SK-N-SH (cell line): ENCODE measurements at places on chromosomes 1 and 21.

GRCh38 chr21:34971656-34972055 lies 77.4 kb downstream of the RUNX1 start:
- DNase-seq: no peak

- no peak for DNase-seq
These were observed 403.0 kb downstream of the SRGAP2C start for GRCh38 chr1:121587777-121588176.

GRCh38 chr1:8870616-8871538 lies 7.6 kb downstream of the ENO1 start:
- DNase-seq: no peak

GRCh38 chr1:40078512-40079333 lies 18.3 kb downstream of the PPT1 start:
- peak; percentile 70 for DNase-seq

- no peak for DNase-seq
These were observed 38.0 kb upstream of the ANGPTL7 start for GRCh38 chr1:11151114-11151513.

- peak; percentile 59 for DNase-seq
These were observed 18.4 kb downstream of the H6PD start for GRCh38 chr1:9253004-9253403.

DNA sequence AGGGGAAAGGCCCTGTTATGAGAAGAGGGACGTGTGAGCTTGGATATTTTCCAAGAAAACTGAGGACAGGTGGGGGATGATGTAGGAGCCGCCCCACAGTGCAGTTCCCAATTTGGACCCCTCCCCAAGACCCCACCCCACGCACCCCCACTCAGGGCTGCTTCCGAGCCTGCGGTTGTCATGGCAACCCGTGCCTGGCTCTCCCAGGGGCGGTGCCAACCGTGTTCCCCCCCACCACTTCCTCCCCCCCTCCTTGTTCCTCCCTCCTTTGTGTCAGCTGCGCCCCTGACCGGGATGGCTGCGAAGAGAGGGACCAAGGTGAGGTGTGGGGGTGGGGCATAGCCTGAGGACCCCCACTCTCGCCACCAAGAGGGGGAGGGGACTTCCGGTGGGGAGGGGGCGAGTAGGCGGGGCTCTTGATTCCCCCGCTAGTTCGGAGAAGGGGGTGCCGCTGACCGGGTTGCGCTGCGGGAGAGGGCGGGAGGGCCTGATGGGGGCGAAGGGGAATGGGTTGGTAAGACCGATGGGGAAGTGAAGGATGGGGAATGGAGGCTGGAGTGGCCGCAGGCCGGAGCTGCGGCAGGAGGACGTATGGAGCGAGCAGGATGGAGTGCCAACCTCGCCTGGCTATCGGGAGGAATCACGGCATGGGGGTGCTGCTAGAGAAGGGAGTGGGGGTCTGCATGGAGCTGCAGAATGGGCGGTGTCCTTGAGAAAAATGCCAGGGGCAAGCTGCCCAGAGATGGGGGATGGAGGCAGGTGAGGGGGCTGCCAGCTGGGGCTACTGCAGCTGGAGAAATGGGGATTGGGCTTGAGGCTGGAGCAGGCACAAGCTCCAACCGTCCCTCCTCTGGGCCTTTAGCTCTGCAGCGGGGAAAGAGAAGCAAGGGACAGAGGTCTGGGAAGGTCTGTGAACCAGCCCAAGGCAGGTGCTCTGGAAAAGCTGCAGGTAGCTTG lies 953 bp downstream of the TRIM46 start:
- peak; percentile 90 for DNase-seq

- no peak for DNase-seq
These were observed 13.3 kb downstream of the PMF1 start for GRCh38 chr1:156226116-156226538.

DNA sequence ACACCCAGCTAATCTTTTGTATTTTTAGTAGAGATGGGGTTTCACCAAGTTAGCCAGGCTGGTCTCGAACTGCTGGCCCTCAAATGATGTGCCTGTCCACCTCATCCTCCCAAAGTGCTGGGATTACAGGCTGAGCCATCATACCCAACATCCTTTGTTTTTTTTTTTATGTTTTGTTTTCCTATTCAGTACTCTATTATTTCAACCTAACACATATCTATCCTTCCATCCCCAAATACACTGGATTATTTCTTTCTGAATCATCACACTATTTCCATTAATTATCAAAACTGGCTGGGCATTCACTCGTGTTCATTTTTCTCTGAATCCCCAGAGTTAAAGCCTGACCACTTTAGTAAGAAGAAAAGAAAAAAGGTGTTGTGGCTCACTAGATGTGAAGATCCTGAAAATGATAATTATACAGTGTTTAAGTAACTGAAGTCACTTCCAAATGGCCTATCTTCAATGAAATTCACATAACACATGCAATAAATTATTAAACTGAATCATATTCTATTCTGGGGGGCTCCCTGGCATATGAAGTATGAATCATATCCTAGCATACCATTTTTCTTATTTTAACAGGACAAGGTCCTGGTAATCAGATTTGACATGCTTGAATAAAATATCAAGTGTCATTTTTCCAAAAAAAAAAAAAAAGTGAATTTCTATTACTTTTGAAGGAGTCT lies 1754.2 kb downstream of the BRINP3 start:
- no peak for DNase-seq

DNA sequence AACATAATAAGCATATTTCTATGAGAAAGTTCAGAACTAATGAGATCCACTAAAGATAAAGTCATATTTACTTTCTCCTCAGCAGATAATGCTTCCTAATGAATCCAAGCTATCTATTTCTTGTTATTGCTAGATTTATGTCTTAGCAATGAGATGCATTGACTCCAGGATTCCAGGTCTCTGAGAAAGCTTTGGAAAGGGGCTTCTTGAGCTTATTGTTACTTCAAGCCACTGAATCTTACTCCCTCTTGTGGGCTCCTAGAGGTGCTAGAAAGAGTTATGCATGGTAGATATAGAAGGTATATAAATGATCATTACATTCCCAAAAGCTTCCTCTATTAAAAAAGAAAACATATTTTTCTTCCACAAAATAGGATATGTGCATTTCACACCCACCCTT lies 246.4 kb upstream of the ADAMTS5 start:
- DNase-seq: no peak

- DNase-seq: peak; percentile 36
These were observed 69.7 kb upstream of the USP24 start for GRCh38 chr1:55284856-55285255.

- DNase-seq: no peak
These were observed 388.0 kb downstream of the PLPP3 start for GRCh38 chr1:56191369-56191768.

DNA sequence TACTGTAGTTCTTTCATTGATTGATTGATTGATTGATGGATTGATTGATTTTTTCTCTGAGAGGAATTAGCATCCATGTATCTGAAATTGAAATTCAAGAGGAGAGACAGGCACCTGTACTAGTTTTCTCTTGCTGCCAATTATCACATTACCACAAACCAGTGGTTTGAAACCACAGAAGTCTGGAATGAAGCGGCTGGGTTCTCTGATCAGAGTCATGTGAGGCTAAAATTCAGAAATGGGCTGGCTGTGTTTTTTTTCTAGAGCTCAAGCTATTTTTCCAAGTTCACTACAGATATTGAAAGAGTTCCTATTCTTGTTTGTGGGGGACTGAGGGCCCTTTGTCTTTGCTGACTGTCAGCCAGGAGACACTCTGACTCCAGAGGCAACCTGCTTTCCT lies 10.0 kb downstream of the NBPF3 start:
- DNase-seq: no peak

DNA sequence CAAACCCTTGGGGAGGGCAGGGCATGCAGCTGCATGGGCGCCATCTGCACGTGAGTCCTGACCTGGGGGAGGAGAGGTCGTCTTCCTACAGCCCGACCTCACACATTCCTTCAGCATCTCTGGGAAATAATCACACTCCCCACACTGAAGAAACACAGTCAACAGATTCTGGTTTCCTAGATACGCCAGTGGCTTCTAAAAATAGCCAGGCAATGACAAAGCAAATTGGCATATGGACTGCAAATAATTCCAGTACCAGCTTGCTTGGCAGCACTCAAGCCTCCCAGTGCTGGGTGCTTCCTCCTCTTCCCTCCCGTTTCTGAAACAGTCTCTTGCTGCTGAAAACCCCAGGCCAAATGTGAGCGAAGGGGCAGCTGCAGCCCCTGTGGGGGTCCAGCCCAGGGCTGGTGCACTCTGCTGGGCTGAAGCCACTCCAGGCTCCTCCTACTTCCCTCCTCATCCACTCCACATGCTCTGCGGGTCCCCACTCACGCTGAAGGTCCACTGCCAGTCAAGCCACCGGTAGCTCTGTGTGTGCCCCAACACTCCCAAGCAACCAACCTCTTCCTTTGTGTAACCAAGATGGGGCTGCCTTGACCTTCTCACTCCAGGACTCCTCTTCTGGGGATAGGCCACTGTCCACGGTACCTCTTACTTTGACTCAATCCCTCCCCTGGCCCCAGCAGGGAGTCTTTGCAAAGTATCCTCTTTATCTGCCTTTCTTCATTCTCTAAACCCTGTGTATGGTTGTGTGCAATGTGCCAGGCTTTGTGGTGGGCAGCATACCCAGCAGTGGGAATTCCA lies 69.0 kb downstream of the KCND3 start:
- no peak for DNase-seq

- DNase-seq: no peak
These were observed 25.7 kb upstream of the ABCG1 start for GRCh38 chr21:42193131-42193671.

GRCh38 chr1:226820941-226821718 lies 49.3 kb upstream of the PSEN2 start:
- peak; percentile 19 for DNase-seq

DNA sequence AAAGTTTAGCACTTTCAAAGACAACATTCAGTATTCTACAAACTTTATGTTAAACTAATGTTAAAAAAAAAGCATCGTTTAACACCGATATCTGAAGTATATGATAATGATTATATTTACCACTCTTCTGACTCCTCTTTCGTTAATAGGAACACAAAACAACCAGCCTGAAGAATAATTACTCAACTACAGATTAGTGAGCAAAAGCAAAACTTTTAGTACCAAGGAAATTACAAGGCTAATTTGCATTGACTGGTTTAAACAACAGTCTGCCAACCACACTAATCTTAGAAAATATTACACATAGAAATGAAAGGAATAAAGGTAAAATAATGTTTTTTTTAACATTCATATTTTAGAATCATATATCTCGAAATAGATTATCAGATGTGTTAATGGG lies 500.7 kb downstream of the LMO4 start:
- DNase-seq: no peak

- DNase-seq: peak; percentile 74
These were observed 45.3 kb upstream of the CTBS start for GRCh38 chr1:84619383-84620102.

- no peak for DNase-seq
These were observed 14.0 kb upstream of the NCF2 start for GRCh38 chr1:183604038-183604808.

DNA sequence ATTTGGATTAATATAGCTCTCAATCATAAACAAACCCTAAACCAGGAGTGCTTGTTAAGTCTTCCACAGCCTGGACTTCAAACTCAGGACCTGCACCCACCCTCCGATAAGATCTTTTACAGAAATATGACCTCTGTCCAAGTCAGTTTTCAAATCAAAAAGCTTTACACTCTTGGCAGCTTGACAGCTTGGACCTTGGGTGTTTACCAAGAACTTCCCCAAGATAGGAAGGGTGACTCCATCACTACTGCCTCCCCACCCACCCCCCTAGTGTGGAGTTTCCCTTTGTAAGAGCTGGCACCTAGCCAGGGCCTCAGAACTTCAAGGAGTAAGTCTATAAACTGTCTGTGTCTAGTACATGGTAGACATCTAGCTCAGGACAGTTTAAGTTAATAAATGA lies 9.6 kb downstream of the BCAR3 start:
- DNase-seq: no peak

DNA sequence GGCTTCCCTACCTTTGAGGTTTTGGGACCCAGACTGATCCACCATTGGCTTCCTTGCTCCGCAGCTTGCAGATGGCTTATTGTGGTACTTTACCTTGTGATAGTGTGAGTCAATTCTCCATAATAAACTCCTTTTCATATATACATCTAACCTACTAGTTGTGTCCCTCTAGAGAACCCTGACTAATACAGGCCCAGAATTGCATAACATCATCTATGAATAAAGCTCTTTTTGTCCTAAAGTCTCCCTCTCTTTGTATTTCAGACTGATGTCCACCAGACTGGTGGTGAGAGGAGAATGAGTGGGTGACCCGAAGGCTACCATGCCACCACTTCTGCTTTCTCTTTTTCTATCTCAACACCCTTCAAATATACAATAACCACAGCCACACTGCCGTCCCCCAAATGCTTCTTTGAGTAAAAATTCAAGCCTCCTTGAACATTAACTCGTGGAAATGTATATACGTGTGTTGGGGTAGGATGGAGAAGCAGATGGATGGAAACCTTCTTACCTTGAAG lies 265.7 kb downstream of the PTBP2 start:
- no peak for DNase-seq

- no peak for DNase-seq
These were observed 72.8 kb downstream of the CAMK2N1 start for GRCh38 chr1:20413136-20413775.

DNA sequence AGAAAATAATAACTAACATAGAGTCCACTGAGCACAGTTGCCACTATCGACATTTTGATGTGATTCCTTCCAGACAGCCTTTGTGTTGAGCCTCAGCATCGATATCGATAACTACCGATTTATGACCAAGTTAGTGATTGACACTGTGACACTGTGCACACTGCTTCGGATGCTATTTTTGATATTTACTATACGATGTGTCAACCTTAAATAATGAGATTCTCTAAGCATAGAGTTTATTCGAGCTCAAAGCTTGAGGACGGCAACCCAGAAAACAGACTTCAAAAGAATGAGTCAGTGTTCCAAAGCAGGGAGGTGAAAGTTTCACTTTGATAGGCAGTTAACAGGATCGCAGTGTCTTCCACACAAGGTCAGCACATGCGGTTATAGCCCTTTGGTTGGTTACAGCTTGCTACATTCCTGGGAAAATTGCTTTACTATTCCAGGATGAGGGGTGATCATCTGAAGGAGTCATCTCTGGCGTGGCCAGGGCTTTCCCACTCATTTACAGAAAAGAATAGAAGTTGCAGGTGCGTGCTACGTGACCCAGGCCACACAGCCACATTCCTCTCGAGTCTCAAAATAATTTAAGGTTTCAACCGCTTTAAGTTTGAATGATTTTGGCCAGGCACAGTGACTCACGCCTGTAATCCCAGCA lies 53.6 kb upstream of the EFHD2 start:
- no peak for DNase-seq

- no peak for DNase-seq
These were observed 84.9 kb upstream of the ARHGEF16 start for GRCh38 chr1:3369446-3370076.

DNA sequence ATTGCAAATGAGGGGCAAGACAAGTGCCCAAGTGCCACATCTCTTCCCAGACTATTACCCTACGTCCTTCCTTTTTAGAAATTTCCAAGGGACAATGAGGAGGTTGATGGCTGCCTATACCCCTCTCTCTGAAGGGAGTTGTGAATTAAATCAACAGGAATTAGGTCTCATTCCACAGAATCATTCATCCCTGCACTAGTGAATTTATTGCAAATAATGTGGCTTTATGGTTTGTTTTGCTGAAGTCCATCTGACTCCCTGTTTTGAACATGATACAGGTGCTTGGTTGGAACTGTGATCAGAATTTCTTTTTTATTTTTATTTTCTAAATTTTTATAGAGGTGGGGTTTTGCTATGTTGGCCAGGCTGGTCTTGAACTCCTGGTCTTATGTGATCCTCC lies 34.3 kb upstream of the THEM4 start:
- DNase-seq: no peak
